ENCODE measurements at places on chromosomes 7 and 10. TPM values are rescaled to one million over a fixed set of nuclear protein-coding genes. Genes with fewer than 3 reads are reported as not detected.

SEMA3D gene
- total RNA-seq: 0.35 TPM

DNA sequence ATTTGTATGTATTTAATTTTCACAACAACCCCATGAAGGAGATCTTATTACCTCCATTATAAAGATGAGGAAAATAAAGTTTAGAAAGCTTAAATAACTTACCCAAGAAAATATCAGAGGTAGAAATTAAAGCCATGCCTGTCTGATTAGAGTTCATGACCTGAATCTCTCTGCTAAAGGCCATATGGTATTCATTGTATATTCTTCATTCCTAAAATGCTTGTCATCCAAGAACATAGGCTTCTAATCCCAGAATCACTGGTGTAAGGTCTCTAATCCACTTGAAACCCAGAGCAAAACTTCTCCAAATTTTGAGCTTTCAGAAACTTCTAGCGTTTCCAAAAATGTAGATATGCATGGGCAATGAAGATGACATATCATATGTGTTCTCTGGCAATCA is 72.3 kb upstream of the YAE1 start:
- no peak for DNase-seq

- DNase-seq: no peak
These were observed 89.8 kb downstream of the PCLO start for GRCh38 chr7:83072576-83073517.

DNA sequence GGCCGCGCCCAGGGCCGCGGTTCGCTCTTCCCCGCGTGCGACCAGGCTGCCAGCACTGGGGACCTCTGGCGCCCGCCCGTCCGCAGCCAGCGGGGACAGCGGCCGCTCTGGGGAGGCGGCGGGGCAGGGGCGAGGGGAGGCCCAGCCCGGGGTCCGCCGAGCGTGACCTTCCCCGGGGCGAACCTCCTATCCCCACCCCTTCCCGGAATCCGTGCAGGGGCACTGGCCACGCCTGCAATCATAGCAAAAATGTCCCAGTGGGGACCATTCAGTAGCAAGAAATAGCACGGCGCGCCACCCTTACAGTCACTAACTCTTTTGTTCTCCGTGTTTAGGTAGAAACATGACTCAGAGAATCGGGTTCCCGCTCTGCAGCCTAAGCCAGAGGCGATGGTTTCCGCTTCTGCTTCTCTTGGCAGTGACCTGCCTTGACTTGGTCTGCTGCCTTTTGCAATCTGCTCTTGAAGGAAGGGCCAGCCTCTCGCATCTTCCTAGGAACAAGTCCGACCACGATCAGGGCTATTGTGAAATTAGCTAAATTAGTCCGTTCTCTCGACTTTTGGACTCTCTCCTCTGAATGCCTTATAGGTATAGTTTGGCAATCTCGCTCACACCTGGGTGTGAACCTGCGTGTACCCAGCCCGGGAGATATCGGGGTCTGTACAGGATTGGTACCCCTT is 79.3 kb upstream of the ACBD5 start:
- DNase-seq: no peak

DNA sequence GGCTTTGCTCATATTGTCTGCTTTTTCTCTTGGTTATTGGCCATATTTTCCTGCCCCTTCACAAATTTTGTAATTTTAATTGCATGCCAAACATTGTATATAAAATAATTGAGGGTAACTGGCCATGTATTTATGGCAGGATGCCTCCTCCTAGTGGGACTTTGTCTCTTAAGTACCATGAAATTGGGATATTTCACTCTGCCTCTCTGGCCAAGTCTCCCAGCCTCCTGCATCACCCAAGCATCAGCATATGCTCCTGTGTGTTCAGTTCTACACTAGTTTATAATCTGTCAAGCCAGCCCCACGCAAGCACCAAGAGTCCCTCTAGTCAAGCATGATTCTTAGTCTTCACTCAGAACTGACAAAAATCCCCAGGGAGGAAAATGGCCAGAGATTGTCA is 44.2 kb upstream of the FHIP2A start:
- DNase-seq: no peak

GRCh38 chr7:129122751-129123509 is 21.6 kb upstream of the TSPAN33 start:
- peak; percentile 75 for DNase-seq

Measured in epithelial cell of proximal tubule (primary cell).